ENCODE measurements at places on chromosomes 16 and 17. TPM values are rescaled to one million over a fixed set of nuclear protein-coding genes. Genes with fewer than 3 reads are reported as not detected.

- no peak for DNase-seq
Measured at GRCh38 chr16:65740711-65741110, 618.8 kb upstream of the CDH11 start.

DNA sequence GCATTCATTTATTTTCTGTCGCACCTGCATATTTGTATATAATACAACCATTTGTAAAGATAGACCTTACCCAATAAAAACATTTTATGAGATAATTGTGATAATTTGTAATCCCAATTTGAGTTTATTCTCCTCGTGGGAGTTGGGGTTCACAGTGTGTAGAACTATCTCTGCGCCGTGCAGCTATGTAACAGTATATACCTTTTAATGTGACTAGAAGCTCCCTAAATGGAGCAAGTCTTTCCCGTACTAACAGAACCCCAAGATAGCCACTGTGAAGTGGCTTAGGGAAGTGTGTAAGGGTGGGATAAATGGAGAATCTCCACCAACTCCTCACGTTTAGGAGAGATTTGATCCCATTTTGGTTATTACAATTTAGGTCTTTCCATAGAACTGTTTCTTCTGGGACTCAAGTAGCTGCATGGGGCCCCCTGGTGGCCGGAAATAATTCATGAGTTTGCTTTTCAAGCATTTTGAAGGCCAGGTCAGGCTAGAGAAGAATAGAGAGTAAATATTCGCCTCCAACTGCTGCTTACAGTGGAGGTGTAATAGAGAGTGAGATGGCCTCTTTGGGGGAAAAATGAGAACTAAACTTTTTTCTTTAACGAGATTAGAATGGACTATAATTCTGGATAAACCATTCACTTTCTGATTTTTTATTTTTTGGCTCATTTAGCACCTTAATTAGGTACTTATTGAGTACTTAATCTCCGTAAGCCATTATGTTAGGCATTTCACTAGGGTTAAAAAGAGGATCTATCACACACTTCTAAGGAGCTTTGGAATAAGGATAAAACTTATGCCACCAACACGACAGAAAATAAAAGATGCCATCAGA lies 4.5 kb downstream of the TMEM100 start:
- no peak for DNase-seq

DNA sequence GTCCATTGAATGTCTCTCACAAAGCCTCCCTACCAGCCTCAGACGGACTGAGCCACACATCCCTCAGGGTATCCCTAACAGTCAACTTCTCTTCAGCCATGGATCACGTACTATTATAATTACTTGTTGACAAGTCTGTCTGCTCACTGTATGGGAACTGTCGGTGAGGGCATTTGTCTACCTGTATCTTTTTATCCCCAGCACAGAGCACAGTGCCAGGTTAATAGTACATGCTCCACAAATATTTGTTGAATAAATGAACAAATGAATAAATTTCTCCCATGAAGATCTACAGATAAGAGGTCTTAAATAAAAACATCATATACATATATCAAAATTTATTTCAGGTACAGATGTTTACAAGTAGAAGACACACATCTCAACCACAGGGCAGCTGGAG lies 414.0 kb downstream of the SOX9 start:
- no peak for DNase-seq

DNA sequence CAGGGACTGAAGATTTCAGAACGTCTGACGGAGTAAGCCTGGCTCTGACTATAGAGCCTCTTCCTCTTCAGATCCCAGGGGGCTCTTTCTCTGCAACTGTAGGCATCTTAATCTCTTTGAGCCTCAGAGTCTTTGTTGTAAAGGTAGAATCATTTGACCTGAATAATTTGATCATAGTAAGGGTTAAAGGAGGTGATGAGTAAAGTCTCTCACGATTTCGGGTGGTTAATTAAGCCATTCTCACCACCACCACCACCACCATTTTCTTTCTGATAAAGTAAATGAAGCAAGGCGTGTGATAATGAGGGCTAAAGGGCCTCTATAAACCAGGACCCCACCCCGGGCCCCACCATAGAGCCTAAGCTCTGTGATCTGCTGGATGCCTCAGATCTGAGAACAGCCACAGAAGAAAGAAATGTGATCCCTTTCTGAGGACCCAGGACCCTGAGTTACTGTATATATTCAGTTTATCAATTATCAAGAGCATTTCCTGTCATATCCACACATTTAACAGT lies 33.0 kb upstream of the ADAMTS18 start:
- DNase-seq, result no peak

- no peak for DNase-seq
Measured at GRCh38 chr16:55954906-55955305, 79.7 kb upstream of the CES5A start.

DNA sequence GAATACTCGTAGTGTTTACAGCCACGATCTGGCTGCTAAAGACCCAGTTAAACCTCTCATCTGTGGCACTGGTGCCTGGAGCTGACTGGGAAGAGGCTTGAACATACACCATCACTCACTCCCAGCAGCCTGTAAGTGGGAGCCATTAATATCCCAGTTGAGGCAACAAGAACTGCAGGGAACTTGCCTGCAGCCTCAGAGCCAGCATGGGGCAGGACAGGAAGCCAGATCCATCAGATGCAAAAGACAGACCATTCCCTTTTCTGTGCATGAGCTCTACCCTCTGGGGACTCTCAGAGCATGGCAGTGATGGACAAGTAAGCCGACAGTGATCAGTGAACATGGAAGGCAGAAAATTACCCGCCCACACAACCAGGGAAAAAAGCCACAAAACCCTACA lies 91.8 kb downstream of the TMEM132E start:
- DNase-seq, result no peak

DNA sequence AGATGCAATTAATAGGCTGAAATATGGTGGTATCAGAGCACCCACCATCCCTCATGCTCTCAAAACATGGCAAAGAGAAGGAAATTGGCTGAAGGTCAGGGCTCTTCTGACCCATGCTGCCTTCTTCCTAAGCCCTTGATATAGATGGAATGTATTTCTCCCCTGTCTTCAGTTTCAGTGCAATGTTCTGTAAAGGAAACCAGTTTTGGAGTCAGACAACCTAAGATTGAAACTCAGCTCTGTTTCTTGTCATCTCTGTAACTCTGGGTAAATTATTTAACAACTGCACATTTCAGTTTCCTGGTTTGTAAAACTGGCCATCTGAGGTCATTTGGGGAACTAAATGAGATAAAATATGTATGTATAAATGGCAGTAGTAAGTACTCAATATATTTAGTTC lies 243.9 kb downstream of the CA10 start:
- DNase-seq, result no peak

Gene DNAAF8
- 0.33 TPM for polyA plus RNA-seq

Gene NPIPB13
- polyA plus RNA-seq, result 1.0 TPM

Gene HIC1
- 0.92 TPM for polyA plus RNA-seq

Gene PABPN1L
- polyA plus RNA-seq, result not detected

Gene PITPNC1
- polyA plus RNA-seq, result 25.4 TPM

Measured in keratinocyte (primary cell).